Activated CD8-positive, alpha-beta memory T cell treated with anti-CD3 and anti-CD28 coated beads for 4 hours (primary cell): ENCODE measurements at places on chromosomes 2 and 18.

GRCh38 chr18:840023-840408 is 28.0 kb upstream of the YES1 start:
- no peak for DNase-seq

DNA sequence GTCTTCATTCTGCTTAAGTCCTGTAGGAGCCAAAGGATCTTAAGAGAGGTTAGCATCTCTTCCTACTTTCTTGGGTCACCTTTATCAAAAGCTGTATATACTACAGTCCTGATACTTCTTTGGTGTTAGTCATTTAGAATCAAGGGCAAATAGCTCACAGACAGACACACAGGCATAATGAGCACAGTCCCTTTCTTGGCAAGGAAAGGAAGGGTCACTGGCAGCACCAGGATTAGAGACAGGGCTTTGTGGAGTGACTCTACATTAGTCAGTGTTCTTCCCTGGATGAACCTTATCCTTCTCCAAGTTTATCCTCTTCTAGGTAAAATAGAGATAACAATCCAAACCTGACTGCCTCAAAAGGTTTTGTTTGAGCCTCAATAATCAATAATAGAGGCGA is 40.0 kb upstream of the NCKAP5 start:
- no peak for DNase-seq

DNA sequence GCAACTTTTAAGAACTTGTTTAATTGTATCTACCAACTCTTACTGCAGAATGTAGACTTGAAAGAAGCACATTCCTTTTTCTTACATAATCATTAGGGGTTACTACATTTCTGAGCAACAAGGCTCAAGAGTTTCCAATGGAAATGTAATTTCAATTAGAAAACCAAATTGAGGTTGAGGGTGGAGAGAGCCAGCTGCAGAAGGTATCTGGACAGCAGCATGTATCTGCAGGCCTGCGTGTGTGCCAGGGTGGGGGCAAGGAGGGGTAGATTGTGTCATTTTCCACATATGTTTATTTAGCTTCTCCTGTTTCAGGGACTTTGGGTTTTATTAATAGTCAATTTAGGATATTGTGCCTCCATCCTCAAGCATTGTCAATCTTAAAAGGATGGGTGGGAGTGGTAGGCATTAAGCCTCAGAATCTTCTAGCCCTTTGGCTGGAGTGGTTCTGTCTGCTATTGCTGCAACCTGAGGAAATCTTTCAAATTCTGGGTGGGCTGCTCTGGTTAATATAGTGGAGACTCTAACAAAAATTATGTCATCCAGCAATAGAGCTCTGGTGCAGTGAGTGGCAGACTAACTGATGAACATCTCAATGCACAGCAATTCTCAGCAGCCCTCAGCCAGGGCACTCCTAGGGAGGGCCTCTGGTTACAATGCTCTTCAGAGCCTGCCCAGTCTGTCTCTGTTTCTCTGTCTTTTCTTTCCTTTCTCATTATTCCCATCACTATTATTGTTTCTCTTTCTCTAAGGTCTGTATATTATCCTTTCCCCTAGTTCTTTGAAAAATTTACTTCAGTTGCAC is 151.4 kb downstream of the RPIA start:
- no peak for DNase-seq

- DNase-seq = no peak
Observed at GRCh38 chr2:218485986-218486667, 67.2 kb downstream of the VIL1 start.

DNA sequence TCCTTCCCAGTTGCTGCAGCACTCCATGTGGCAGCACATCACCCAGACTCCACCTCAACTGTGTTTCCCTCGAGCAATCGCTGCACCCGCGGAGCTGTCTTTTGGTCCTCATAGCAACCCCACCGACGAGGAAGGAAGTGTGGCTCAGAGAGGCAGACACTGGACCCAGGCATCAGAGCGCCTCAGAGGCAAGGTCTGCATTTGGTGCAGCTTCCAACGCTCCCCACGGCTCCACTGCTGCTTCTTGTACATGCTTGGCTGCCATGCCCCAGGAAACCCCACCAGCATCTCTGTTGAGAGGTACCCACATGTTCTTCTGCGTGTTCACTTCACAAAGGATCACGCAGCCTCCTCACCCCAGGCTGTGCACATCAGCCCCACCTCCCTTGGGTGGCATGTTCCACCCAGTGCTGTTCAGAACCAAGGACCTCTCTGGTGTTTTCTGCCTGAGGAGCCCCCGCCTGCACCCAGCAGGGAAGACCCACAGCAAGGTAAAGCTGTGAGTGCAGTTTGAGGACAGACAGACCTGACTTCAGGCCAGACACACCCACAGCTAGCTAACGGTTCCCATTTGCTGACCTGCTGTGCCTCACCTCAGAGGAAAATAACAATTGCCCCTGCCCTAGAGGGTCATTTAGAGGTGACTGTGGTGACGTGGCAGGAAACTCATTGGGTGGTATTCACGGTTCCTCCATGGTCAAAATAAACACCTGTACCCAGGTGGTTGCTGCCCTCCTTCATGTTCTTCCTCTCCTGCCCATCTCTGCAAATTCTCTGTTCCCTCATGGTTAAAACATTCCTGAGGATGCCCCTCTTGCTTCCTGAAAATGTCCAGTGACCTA is 326.3 kb upstream of the MYT1L start:
- DNase-seq = no peak

GRCh38 chr2:105803337-105803736 is 58.6 kb downstream of the NCK2 start:
- DNase-seq = no peak

GRCh38 chr2:85888684-85889626 is at the start of gene ST3GAL5:
TSS of gene ST3GAL5 (minus strand) at chr2:85888990. CDS start at chr2:85888905, 85 bp downstream.
- peak; percentile 94 for DNase-seq

GRCh38 chr2:14977021-14977420 is 344.5 kb downstream of the LRATD1 start:
- no peak for DNase-seq

GRCh38 chr18:3595369-3596273 is 145.6 kb downstream of the TGIF1 start:
- DNase-seq = no peak

DNA sequence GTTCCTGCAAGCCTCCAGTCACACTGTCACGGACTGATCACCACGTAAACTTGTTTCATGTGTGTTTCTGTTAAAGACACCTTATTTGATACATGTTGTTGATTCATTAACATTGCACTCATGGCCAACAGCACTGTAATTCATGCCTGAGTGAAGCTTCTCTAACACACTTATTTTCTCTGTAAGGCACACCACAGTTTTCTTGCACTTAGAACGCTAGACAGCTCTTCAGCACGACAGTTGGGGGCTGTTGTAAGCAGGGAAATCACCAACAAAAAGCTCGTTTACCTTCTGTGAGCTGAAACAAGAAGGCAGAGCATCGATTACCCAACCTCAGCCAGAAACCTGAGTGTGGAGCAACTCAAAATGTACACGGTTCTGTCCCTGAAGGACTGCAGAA is 28.1 kb downstream of the TNFRSF11A start:
- DNase-seq = no peak

DNA sequence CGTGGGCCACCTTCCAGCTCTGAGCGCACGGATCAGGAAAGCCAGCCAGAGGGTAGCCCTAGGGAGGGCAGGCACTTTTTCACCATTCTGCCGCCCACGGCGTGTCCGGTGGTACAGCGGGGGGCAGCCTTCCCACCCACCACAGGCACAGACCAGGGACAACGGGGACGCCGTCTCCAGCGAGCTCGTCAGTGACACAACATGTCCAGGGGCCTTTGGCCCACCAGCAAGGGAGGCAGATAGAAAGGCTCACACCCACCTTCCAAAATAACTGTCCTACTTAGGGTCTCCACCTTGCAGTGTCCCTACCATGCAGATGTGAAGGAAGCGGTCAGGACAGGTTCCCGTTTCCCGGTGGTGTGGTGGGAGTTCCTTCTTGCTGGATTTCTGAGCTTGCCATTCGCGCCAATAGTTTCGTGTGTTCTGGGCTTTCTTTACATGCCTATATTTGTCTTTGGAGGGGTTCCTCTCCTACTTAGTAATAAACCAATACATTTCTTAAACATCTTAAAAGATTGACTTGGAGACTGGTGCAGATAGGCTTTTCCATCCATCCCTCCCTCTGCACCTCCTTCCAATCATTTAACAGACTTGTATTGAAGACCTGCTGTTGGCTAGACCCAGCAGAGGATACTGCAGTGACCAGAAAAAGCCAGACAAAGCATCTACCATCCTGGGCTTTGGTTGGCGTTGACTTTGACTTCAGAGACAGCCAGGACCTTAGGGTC is 872 bp downstream of the ASB1 start:
- no peak for DNase-seq

GRCh38 chr2:12764075-12764730 is 47.5 kb downstream of the TRIB2 start:
- DNase-seq = no peak

DNA sequence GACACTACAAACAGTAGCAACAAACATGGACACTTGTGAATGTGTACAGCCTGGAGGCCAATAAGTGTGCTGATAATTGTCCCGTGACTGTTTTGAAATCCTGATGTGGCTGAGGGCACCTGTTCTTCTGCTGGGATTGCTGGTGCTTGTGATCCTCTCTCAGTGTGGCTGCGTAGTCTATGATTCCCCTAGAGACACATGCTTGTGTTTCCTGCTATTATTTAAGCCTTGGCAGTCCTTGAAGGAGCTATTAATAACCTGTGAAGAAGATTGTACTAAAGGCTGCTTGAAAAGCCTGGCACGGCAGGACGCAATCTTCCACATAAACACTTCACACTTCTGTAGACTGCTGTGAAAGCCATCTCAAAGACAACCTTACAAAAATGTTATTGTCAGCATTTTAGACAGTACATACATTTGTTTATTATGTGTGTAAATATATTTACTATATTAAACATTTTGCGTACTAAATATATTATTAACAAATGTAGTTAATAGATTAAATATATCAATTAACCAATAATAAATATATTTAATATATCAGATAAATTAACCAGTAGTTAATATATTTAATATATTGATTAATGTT is 71.4 kb downstream of the GALR1 start:
- DNase-seq = no peak

DNA sequence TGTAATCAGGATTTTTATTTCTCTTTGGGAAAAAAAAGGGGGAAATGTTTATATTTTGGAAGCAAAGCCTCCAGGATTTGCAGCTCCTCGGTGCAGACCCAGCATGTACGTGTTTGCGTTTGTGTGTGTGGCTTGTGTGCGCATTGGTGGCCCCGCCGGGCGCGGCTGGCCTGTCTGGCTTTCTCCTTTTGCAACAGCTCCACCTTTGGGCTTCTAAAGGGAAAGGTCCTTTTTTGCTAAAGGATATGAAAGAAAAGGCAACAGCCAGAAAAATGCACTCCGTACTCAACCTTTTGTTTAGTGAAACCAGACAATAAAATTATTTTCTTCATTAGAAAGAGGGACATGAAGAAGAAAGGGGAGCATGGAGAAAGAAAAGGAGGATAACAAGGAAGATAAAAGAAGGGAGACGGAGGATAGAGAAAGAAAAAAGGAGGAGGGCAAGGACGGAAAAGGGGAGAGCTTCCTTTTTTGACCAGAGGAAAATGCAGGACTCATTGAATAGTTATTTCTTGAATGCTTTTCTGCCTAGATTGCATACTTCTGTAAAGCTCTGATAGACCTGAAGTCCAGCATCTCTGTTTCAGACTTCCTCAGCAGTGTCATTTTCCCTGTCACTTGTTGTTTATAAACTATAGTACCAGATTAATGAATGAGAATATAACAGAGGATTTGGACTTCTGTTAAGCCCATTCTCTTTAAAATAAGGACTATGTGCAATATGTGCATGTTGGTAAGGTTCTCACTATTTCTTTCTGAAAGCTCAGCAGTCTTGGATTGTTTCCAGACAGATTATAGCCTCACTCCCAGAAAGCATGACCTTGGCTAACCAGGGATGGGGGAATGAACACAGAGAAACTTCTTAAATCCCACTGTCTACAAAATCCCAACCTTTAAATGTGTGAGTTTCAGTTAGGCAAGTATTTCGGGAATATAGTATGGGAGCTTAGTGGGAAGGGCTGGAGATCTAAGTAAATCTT is 563.1 kb upstream of the PIK3C3 start:
- no peak for DNase-seq

DNA sequence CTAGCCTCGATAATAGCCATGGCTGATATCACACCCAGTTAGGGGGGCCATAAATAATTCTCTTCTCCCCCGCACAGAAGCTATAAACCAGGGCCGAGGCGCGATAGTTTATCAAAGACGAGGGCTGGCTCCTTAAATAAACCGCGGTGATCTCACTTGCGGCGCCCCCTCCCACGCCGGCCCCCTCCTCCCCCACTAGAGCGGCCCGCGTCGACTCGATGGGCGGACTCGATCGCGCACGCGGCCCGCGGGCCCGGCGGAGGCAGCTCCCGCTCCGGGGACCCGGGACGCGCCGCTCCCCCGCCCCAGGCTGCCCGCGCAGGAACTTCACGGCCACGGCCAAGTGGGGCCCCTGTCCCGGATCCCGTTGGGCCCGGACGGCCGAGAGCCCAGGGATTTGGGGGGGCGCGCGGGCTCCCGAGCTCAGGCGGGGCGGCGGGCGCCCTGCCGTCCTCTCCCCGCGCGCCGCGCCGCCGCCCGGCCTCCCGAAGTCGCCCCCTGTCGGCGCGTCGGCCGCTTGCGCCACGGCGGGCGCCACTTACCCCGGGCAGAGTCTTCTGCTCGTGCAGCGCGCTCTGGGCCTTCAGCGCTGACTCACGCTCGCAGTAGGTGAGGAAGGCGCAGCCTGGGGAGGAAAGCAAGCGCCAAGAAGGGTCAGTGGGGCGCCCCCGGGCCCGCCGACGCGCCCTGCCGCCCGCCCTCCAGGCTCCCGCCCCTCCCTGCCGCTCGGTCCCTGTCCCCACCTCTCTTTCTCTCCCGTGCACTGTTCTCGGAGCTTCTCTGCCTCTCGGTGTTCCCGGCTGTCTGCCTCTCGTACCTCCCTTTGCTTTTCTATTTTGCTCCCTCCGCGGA is 80.4 kb downstream of the CELF4 start:
- no peak for DNase-seq

- DNase-seq = no peak
Observed at GRCh38 chr2:183996825-183997793, 601.2 kb upstream of the ZNF804A start.

GRCh38 chr2:184305105-184305504 is 293.2 kb upstream of the ZNF804A start:
- DNase-seq = no peak
